OCI-LY7 (cell line): ENCODE measurements at places on chromosomes 4 and X.

DNA sequence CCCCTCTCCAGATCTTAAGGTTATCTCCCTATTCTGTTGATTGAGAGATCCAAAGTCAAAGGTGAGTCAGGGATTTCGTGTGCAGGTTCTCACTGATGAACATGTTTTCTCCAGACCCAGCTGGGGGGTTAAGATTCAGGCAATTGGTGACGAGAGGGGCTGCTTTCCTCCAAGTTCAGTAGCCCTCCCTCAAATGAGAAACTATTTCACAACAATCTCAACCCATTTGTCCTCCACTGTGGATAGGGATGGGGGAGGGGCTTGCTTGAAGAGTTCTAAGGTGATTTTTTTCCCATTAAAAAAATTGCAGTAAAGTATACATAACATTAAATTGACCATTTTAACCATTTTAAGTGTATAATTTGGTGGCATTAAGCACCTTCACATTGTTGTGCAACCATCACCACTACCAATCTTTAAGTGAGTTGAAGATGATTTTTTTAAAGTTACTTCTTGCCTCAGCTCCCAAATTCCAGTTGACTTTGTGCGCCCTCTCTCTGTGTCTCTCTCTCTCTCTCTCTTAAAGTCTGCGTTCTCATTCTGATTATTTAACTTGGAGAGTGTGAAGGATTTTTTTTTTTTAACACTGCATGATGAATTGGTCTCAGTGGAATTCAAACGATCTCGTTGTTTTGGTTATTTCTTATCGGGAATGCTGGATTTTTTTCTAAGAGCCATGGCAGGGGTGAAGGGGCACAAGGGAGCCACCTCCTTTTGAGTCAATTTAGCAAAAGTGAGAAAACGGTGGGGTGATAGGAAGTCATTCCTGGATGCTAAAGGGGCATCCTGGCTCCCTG is 175.9 kb downstream of the SHROOM3 start:
- no peak for DNase-seq

DNA sequence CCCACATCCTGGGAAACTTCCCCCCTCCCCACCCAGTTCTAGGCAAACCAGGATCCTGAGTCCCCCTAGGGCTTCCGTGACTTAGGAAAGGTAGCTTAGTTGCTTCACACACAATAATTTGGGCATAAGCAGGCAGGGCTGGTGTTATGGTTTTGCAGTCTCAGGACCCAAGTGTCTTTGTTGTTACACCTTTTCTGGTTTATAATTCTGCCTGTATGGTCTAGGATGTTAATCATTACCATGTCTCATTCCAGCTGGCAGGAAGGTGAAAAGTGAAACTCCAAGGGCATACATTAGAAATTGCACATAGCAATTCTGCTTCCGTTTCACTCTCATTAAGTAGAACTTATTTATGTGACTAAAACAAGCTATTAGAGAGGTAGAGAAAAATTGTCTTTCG is 16.8 kb downstream of the UGT8 start:
- no peak for DNase-seq

GRCh38 chr4:133863153-133863552 is 338.4 kb downstream of the PABPC4L start:
- DNase-seq = no peak

GRCh38 chr4:77446601-77447000 is 159.0 kb upstream of the CXCL13 start:
- DNase-seq = no peak

DNA sequence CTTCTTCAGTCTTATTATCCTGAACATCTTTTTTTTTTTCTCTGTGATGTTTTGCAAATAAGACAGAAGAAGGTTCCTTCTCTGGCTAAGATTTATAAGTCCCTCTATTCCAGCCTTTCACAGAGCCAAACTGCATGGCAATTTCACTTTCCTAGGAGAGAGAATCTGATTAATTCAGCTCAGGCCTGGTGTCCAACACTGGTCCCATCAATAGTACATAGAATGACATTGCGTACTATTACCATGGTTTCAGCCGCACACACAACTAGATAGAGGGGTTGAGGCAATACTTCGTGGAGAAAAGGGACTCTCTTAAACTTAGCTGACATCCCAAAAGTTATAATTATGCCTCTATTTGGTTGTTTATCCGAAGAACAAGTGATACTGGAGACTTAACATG is 18.5 kb downstream of the DCAF8L2 start:
- no peak for DNase-seq

DNA sequence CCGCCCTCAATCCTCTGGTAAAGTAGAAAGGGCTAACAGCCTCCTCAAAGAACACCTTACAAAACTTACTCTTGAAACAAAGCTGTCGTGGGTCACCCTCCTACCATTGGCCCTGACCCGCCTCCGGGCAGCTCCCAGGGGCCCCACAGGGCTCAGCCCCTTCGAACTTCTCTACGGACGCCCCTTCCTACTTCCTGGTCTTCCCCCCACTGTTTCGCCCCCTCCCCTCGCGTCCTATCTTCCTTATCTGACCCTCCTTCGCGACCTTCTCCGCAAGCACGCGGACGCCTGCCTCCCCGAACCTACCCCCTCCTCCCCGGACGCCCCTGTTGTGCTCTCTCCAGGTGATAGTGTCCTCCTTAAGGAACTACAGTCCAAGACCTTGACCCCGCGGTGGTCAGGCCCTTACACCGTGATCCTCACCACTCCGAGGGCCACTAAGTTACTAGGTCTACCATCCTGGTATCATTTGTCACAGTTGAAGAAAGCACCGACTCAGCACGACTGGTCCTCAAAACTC is 963.1 kb downstream of the RPA4 start:
- DNase-seq = no peak

- no peak for DNase-seq
Measured at GRCh38 chrX:122055460-122055859, 1008.0 kb downstream of the GLUD2 start.

DNA sequence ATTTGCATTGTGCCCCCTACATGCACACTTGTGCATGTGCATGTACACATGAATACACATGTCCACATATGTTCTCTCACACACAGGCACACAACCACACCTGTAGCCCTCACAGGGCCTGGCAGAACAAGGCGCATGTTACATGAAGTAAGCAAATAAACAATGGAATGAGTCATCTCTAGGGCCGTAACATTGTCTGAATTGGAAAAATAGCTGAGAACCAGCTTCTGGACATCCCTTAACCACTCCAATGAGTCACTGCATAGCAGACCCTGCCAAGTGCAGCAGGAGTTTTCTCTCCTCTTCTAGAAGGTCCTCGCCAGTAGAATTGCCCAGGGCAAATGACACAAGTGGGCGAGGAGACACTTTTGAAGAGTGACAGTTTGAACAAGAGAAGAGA is 66.1 kb downstream of the MAGEA10 start:
- DNase-seq = no peak

DNA sequence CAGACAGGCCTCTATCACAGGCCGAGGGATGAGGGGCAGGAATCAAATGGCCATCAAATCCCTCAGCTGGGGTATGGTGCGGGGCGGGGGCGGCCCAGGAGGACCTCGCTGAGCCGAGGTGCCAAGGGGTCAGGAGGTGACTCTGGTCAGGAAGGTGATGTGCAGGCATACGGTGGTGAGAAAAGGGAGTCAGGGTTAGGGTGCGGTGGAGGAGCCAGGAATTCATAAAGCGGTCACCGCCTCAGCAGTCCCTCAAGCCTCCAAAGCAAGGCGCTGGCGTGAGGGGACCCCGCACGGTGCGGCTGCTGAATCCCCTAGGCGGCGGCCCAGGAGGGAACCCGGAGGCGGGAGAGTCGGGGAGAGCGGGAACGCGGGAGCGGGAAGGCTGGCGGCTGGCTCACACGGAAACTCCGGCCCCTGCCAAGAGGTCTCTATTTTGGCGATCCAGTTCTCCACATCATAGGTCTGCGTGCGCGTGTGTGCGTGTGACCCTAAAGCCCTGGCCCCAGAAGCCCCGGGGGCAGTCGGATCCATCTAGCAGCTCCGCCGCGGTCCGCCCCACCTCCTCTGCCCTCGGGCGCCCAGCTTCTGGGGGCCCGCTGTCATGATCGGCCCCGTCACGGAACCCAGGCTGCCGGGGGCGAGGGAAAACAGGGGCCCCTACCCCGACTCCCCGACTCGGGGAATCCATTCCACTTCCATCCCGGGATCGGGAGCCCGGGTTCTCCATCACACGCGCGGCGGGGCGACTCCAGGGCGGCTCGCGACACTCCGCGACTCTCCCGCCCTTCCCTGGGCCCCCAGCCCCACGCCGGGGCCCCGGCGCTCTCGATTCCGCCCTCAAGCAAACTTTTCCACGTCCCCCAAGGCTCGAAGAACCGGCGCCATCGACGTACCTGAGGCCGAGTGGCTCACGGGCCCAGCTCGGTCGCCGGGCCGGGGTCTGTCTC is 593 bp downstream of the ELF4 start:
- peak; percentile 35 for DNase-seq

GRCh38 chr4:148344352-148344751 is 97.9 kb downstream of the NR3C2 start:
- DNase-seq = no peak

DNA sequence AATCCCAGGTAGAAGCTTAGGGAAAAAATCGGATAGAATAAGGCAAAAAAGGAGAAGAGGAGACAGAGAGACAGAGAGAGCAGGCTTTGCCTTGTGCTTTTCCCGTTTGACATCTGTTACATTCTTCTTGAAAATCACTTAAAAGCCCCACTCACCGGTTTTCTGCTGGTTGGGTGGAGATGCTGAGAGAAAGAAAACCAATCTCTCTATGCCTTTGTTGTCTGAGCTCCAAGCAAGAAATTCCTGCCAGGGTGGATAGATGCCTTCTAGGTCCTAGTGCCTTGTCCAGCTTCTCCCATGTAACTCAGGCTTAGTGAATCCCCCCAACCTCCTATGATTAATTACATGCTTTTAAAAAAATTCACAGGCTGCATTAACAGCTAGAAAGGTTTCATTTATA is at the start of gene DCX:
DCX (minus strand) TSS at position 210 of the 400 bp plus-strand sequence. CDS start 1,794 bp downstream, outside the sequence.
- no peak for DNase-seq

DNA sequence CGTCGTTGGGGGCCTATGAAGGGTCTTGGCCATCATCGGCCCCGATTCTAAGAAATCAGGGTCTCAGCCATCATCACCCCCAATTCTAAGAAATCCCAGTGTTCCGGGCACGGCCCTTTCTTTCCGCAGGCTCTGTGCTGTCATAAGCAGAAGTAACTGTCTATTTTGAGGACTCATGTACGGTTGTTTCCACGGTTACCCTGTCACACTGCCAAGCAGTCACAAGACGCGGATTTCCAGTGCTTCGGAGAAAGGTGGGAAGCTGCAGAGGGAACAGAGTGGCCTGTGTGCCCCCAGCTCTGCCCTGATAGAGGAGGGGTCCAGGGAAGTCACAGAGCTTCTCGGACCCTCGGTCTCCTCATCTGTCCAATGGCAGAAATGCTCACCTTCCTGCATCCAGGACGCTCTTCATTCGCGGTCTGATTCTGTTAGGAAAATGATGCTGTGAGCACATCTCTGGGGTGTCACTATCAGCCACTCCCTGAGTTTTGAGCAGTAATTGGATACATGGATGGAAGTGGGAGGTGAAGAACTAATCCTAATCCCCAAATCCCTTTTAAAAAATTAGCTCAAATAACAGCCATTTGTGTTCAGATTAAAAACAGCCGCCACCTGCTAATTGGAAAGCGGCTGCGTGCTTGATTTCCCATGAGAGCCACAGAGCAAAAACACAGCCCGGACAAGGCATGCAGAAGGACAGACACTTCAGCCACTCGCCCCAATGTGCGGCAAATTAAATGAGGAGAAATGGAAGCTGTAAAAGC is 73.1 kb downstream of the WFS1 start:
- no peak for DNase-seq

DNA sequence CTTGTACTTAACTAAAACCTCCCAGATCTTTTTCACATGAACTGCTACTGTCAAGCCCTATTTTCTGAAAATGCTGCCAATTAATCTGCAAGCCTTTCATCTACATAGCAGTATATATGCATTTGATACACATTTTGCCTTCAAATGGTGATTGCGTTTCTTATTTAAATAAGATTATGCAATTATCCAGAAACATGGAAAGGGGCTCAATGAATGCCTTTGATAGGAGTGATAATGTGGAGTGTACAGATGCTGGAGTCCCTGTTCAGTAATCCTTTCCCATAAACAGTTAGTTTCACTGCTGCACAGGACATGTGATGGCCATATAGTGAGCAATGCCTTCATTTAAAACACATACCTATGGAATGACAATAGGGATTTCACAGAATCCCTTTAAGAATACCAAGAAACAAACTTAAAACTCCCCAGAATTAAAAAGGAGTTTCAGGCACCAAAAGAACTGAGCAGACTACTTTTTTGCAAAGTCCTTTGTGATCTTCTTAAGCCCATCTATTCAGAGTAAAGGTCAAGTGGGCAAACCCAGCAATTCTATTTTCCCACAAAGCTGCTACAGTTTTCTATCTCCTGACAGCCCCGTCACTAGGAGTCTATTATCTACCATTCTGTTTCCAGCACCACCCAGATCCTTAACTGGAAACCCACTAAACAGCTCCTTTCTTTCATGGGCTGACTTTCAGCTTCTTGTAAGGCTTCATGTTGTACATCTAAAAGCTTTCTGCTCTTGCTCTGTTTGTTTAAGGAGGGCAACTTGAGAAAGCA is 120.3 kb downstream of the UNC5C start:
- no peak for DNase-seq

DNA sequence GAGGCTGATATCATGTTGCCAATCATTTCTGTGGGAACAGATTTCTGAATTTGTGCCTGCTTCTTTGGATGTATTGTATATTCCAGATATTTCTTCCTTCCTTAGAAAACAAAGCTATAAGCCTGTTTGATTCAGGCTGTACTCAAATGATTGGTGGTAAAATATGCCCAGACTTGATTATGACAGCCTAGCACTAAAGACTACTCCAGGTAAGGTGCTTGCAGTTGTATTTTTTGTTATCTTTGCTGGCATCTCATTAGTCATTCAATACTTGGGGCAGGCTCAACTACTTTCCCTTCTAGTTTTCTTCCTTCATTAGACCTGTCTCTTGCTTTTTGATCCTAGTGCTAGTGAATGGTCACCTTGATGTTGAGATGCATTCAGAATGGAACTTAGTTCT is 90.6 kb downstream of the ZNF518B start:
- DNase-seq = no peak

DNA sequence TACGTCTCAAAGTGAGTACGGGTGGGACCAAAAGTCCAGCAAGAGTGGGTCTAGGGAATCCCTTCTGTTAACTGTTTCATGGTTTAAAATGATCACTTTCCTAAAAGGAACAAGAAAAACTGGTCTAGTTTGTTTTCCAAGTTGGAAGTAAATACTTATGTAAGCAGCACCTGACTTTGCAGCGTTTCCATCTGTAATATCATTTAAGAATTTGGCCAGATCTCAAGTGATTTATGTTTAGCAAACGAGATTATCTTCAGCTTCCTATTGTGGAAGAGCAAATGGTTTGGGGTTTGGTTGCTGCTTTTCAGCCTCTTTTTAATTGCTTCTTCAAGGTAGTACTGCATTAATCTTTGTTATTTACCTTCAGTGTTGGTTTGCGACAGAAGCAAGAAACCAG is 50.4 kb downstream of the FHIP1A start:
- no peak for DNase-seq

DNA sequence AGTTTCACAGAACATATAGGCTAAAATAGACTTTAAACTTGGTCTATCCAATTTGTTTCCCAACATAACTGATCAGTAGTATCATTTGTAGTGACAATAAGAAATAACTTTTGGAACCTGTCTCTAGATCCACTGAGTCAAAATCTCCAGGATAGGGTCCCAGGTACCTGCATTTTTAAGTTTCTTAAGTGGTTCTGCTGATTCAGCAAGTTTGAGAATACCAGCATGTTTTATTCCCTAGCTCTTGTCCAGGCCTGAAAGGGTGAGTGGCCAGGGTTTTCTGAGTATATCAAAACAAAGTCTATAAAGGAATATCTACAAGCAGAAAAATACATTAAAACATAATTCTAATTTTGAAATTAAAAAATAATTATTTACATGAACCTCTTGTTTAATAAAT is 573.1 kb upstream of the POU3F4 start:
- no peak for DNase-seq

- DNase-seq = no peak
Measured at GRCh38 chr4:48175806-48176205, 41.8 kb upstream of the TXK start.
